ENCODE measurements at places on chromosomes 1 and 21.

DNA sequence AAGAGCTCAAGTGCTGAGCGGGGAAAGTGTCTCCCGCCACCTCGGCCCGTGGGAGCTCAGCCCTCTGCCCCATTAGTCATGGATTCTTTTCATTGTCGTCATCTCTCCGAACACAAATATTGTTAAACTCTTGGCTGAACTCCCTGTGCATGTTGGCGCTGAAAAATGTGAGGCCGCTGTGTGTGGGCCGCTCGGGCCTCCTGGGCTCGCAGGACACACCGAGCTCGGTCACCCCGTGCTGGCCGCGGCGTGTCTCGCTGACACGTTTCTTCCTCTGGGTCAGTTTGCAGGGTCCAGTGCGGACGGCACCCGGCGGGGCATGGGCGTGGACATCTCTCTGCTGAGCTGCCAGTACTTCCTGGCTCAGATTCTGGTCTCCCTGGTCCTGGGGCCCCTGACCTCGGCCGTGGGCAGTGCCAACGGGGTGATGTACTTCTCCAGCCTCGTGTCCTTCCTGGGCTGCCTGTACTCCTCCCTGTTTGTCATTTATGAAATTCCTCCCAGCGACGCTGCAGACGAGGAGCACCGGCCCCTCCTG, 25.6 kb downstream of the SLC45A1 start:
- DNase-seq = no peak

- DNase-seq = no peak
Measured at GRCh38 chr1:207999972-208000371, 89.0 kb upstream of the CD34 start.

- no peak for DNase-seq
Measured at GRCh38 chr1:97999320-97999719, 78.5 kb upstream of the DPYD start.

GRCh38 chr1:31181515-31182343, 58.0 kb downstream of the NKAIN1 start:
- no peak for DNase-seq

DNA sequence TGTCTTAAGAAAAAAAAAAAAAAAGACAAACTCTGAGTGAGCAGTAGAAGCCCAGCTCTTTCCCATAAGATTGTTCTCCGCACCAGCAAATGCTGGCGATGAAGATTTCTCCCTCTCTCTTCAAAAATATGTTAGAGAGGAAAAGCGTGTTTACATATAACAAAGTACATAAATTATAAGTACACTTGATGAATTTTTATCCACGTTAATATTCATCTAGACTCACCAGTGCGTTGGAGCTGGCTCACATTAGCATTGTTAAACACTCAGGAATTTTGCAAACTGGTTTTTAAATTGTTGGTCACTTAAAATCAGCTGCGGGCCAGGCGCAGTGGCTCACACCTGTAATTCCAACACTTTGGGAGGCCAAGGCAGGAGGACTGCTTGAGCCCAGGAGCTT, 56.0 kb downstream of the RUNX3 start:
- DNase-seq = no peak

GRCh38 chr21:34514576-34515115, 2.6 kb upstream of the KCNE1 start:
- no peak for DNase-seq

DNA sequence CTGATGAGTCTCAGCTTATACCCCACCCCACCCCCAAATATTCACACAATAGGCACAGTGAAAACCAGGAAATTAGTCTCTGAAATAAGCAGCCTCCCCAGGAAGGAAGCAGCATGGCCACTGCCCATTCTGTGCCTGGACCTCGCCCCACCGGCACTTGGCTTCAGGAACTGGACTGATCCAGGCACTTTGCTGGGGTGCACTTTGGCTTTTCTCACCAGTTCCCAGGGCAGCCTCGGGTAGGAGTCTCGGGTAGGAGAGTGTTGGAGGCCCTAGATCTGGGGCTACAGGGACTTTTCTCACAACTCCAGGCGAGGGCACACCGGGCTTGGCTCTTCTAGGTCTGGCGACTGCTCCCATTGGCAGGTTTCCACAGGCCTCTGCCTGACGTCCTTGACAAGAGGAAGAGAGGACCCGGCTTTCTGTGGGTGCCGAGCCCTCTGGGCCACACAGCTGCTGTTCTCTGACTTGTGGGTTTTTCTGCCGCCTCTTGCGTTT, 18.7 kb downstream of the ADARB1 start:
- DNase-seq = peak; percentile 69

DNA sequence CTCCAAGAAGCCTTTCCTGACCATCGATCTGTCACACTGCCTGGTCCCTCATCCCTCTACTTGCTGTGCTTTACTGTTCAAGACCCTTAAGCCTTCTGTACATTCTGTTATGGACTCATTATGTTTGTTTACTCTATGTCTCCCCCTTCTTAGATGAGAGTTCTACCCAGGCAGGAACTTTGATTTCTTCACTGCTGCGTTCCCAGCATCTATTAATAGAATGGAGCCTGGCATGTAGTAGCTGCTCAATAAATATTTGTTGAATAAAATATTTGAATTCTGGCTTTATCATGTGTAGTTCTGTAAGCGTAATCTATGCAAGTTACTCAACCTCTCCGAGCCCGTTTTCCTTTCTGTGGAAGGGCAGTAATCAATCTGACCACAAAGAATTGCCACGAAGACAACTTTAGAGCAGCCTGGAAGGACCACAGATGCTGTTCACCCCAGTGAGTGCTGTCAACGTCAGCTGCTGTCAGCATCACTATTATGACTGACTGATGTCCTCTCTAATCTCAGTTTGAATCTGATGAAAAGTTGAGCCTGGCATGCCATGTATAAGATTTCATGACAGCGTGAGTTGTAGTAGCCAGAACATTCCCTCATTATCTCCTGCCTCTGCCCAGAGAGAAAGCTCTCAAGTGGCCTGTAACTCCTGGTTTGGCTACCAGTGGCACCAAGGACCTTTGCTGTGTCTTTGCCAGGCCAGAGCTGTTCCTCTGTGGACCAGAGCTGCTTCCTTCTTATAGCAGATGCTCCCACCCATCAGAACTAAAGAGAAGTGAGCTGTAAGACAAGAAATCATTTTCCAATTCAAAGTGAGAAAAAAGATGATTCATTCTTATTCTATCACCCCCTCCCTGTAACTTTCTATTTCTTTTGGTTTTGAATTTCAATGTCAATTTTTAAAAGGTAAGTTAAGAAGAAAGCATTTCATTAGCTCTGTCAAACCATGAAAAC, 94.5 kb downstream of the PRDM2 start:
- DNase-seq = no peak

DNA sequence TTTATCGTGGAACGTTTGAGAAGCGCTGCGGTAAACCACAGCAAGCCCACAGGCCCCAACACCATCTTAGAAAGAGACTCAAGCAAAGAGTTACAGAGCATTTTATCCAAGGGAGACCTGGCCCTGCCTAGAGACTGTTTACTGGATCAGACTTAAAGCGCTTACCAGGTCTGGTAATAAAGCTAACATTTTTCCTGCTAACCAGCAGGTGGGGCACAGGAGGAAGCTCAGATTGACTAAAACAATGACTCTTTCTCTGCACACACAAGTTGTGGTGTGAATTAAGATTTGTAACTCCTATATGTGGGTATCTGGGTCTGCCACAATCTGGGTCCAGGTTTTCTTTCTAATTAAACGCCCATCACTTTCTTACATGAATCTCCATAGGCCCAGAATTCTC, 136.5 kb upstream of the ETS2 start:
- no peak for DNase-seq

DNA sequence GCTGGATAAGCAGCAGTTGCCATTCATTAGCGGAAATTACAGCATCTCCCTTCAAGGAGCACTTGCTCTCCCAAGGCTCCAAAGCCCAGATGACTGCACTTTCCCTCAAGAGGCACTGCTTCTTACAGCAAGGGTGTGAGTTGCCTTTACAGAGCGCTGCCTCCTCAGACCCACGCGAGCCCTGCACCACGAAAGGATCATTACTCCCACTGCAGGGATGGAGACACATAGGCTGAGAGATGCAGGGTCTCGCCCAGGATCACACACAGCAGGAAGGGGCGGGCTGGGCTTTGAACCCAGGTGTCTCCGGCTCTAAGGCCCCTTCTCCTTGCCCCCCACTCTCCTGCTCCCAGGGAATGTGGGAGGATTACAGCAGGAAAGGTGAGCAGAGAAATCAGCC, 405.5 kb downstream of the MATN1 start:
- no peak for DNase-seq

- no peak for DNase-seq
Measured at GRCh38 chr1:94020764-94021579, 100.0 kb downstream of the ABCA4 start.

GRCh38 chr1:44616284-44616990, 57.8 kb downstream of the TMEM53 start:
- DNase-seq = no peak

- no peak for DNase-seq
Measured at GRCh38 chr1:11566042-11566850, 87.3 kb downstream of the DISP3 start.

DNA sequence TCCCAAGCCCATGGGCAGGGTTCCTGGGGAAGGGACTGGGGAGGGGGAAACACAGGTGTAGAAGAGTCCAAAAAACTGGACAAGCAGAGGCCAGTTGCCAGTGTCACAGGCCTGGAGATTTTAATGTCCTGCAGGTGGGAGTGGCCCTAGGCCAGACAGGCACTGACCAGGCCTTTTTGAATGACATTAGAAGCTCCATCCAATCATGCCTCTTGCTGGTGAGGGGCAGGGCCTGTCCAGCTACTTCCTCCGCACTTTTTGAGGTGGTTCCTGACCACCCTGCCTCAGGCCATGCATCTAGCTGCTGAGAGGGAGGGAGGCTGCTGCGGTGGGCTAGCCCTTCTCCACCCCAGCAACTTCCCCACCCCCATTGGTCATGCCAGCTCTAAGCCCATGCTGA, 15.9 kb upstream of the KIF21B start:
- no peak for DNase-seq

- DNase-seq = no peak
Measured at GRCh38 chr1:202781180-202781579, 27.0 kb downstream of the KDM5B start.

DNA sequence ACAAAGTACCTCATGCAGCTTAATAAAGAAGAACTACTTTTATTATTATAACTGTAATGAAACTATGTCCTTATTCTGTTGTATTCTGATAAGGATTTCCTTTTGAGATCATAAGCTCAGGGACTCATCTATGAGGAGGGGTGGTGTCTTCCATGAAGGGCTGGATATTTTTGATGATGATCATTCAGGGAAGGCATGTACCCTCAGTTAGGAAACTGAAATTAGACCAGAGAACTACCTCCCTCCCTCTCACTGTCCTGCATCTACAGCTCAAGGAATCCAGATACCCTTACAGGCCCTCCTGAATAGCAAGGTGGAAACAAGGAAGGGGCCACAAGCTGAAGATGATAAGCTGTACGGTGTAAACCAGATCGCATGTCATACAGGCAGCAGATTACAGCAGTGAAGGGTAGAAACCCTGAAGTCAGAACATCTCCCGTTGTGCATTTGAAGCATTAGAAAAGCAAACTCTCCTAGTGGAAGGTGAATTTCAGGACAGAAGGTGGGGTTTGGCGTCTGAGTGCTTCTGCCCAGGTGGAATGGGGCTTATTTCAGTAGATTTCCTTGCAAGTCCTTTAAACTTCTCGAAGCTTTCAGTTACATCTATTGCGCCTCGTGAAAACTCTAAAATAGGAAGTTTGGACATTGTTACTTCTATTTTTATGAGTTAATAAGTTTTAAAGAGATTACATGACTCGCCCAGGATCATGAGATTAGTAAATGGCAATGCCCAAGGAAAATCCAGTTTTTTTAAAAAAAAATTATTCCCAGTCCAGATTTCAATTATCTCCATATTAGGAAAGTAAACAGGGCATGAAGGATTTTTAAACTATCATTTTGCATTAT, 101.1 kb upstream of the HNRNPU start:
- no peak for DNase-seq

DNA sequence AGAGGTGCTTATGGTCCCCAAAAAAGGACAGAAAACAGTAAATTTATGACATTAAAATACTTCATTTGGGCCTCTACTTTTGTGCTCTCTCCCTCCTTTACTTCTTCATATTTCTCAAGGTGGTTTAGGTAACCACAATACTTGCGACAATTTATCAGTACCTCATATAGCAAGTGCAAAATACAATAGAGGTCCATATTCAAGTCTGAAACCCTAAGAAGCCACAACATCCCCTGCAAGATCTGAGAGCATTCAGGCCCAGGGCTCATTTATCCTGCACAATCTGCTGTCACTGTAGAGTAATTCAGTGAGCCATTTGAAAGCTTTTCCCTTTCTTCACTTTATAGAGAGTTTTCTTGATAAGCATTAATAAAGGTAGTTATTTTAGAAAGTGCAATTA, 24.2 kb upstream of the ATP6V1G3 start:
- DNase-seq = no peak

- peak; percentile 19 for DNase-seq
Measured at GRCh38 chr1:147890177-147890790, 12.3 kb upstream of the GJA8 start.

DNA sequence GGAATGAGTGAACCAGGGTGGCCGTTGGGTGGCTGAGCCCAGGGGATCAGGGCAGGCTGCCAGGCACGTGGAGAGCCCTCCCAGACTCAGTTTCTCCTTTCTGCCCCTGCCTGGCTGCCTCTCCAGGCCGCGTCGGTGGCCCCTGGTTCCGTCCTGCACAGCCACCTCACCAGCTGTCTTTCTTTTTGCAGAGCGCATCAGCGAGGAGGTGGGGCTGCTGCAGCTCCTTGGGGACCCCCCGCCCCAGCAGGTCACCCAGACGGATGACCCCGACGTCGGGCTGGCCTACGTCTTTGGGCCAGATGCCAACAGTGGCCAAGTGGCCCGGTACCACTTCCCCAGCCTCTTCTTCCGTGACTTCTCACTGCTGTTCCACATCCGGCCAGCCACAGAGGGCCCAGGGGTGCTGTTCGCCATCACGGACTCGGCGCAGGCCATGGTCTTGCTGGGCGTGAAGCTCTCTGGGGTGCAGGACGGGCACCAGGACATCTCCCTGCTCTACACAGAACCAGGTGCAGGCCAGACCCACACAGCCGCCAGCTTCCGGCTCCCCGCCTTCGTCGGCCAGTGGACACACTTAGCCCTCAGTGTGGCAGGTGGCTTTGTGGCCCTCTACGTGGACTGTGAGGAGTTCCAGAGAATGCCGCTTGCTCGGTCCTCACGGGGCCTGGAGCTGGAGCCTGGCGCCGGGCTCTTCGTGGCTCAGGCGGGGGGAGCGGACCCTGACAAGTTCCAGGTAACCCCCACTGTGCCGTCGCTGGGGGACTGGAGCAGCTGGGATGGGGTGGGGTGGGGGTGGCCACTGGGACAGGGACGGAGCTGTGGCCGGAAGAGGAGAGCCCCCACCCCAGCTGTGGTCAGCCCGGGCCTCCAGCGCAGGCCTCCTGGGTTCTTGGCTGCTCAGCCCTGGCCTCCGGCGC, 63.3 kb downstream of the COL18A1 start:
- DNase-seq = no peak

GRCh38 chr1:31731049-31731565, 27.3 kb upstream of the COL16A1 start:
- DNase-seq = no peak

GRCh38 chr1:224501836-224502235, 67.2 kb upstream of the WDR26 start:
- DNase-seq = no peak

DNA sequence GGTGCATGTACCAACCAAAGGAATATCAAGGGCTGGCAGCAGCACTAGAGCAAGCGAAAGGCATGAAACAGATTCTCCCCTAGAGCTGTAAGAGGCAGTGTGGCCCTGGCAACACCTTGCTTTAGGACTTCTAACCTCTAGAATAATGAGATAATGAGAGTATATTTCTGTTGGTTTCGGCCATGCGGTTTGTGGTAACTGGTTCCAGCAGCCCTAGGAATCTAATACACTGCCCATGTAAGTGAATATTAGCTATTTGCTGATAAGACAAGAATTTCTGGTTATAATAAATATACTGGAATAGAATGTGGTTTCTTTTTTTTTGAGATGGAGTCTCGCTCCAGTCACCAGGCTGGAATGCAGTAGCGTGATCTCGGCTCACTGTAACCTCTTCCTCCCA, 199.4 kb downstream of the GABPA start:
- DNase-seq = no peak
